ENCODE measurements at places on chromosomes 11 and 22.

DNA sequence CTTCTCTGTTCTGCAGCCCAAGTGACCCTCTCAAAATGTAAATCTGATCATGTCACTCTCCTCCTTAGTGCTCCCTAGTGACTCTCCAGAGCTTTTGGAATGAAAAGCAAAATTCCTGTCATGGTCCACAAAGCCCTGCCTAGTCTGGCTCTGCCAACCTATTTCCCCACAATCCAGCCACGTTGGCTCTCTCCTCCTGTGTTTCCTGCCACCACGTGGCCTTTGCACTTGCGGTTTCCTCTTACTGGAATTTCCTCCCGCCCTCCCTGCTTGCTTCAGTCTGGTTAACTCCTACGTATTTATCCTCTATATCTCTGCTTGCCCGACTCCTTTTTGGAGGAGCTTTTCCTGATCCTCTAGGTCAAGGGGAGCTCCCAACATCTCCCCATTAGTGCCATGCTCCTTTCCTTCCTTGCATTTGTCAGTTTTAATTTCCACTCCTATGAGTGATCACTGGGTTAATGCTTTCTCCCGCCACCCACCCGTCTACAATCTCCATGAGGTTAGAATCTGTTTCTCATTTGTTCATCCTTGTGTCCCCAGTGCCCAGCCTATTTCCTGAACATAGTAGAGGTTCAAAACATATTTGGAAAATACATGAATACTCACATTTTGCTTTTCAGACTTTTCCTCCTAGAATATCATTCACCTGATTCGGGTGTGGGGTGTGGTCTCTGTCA lies 11.5 kb downstream of the NNMT start:
- DNase-seq, result no peak

DNA sequence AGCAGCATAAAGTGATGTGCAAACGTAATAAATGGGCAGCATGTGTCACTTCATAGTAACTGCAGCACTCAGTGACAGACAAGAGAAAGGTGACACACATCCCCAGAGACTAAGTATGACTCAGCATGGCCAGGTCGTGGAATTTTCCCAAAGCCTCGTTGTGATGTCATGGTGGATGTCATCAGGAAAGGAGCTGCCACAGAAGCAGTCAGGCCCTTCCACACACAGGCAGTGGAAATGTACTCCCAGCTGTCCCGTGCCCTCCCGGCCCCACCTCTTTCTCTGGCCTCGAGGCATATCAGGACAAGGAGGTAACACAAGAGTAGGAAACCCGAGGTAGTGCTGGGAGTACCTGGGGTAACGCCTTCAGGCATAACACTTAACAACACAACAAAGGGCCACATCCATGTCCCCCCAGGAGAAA lies 8.1 kb downstream of the PC start:
- DNase-seq, result no peak

- no peak for DNase-seq
Observed at GRCh38 chr11:95486979-95487378, 256.0 kb upstream of the SESN3 start.

DNA sequence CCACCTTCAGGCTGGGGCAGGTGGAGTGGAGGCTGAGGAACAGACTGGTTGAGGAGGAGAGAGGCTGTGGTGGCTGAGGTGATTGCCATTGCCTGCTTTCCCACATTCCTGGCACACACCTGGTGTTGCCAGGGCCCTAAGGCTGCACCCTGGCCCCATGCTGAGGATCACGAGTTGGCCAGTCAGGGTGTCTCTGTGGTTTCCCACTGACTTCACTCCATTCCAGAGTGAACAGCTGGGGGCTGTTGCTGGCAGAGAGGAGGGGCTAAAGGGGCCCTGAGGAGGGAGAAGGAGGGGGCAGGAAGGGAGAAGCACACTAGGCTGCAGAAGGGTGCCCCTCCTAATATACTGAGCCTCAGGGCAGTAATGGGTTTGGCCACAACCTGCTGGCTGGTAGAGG lies 1.8 kb downstream of the TMEM86A start:
- no peak for DNase-seq

GRCh38 chr22:41350087-41350486 lies 31.7 kb upstream of the TEF start:
- no peak for DNase-seq

DNA sequence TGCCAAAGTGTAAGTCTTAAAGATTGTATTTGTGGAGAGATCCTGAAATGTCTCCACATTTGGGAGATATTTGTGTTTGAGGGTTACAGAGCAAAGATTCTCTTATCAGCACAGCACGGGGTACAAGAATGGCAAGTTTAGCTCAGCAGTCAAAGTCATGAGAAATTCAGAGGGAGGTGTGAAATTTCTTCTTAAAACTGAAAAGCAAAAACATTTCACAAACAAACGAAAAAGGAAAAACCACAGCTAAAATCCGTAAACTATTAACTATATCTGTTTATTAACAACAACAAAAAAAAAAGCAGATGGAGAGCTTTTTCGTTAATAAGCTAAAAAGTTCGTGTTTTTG lies 40.9 kb upstream of the ETS1 start:
- no peak for DNase-seq

DNA sequence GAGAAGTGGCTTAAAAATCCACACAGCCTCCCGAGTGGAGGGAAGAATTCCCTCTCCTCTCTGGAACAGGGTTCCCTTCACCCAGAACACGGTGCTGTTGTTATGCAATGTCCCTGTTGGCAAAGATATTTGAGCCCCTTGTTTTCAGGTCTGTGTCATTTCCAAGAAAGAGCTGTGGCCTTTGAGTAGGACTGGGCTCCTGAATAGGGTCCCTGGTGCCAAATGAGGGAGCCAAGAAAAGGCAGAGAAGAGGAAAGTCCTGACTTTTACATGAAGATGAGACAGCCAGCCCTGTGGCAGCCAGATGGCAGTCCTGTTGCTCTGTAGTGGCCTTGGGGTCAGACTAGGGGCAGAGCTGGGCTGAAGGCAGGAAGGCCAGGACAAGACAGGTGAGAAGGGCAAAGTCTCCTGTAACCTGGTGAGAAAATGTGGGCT lies 51.2 kb upstream of the ELF5 start:
- DNase-seq, result no peak

GRCh38 chr11:47592251-47592650 lies 2.0 kb downstream of the C1QTNF4 start:
- no peak for DNase-seq

DNA sequence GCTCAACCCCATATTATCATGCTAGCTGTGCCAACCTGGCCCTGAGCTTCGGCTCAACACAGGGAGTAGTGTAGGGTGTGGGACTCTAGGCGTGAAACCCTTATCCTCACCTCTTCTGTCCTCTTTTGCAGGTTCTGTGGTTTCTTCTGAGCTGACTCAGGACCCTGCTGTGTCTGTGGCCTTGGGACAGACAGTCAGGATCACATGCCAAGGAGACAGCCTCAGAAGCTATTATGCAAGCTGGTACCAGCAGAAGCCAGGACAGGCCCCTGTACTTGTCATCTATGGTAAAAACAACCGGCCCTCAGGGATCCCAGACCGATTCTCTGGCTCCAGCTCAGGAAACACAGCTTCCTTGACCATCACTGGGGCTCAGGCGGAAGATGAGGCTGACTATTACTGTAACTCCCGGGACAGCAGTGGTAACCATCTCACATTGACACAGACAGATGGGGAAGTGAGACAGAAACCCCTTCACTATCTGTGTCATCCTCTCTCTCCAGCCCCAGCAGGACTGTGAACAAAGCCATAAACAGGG lies 76.4 kb downstream of the GGTLC2 start:
- no peak for DNase-seq

GRCh38 chr11:83611600-83611999 lies 325.4 kb upstream of the CCDC90B start:
- no peak for DNase-seq

DNA sequence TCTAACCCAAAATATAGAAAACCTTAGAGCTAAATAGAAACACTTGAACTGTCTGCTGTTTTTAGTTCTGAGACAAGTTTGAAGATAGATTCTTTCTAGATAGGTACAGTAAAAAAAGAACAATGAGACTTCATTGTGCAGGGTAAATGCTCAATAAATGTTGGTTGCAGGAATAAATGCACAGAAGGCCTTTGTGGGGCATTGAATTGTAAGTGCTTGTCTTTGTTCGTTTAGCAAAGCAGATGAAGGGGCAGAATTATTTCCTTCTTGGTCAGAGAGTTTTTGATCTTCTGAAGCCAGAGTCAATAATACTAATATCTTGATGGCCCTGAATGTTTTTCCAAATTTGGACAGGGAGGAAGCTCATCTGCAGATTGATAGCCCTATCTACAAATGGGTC lies 340.4 kb downstream of the OPCML start:
- no peak for DNase-seq

- DNase-seq, result no peak
Observed at GRCh38 chr11:34614344-34615104, 6.4 kb upstream of the EHF start.

DNA sequence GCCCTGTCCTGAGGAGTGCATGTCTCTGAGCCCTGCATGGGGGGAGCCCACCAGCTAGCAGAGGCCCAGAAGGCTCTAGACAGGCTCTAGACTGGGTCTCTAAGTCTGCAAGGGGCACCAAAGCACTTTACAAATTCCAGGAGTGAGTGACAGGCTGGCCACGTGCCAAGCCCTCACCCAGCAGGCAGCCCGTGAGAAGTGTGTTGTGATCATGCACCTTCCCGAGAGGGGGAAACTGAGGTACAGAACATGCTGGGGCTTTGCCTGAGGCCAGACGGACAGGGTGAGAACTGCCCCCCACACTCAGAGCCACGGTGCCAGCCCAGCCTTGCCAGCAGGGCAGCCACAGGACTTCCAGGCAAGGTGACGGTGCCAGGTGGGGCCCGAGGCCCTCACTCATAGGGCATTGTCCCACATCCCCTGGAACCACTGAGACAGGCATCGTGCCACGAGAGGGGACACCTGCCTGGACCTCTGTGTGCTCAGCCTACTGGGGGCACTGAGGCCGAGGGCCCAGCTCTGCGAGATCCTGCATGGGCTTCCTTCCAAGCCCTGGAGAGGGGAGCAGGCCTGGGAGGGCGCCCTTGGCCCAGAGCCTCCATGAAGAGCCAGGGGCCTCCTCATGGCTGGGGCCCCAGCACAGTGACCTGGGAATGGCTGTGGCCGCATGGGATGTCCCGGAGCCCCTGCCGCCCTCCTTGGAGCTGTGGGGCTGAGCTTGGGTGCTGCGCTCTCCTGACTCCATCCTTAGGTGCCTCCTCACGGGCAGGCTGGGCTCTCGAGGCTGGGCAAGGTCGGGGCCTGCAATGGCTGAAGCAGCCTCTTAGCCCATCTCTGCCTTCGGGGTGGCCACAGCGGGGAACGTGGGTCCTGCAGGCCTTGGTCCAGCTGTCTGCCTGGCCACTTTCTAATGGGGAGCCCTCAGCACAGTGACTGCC lies 121.5 kb downstream of the KCNQ1OT1 start:
- no peak for DNase-seq

GRCh38 chr11:107271425-107271824 lies 186.2 kb downstream of the CWF19L2 start:
- no peak for DNase-seq

DNA sequence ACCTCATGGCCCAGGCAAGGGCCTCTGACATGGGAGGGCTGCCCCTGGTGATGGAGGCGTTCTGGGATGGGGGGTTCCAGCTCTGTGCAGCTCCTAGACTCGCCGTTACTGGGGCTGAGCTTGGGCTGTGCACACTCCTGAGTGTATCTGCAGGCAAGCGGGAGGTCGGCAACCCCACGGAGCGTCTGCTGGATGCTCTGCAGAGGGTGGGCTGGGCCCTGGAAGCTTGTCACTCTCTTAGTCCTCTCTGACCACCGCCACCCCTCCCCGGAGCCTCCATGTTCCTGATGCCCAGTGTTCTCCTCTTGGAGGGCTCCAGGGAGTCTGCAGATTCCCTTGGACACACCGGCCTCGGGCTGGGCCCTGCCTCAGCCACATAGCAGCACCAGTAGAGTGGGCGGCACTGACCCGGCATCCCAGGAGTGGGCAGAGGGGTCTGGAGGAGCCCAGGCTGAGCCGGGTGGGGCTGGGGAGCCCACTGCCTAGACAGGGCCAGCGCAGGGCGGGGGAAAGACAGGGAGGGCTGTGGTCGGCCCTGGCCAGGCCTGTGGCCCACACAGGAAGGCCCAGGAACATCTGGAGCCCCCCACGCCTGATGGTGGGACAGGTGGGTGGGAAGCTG lies 20.6 kb upstream of the MUC5B start:
- DNase-seq, result no peak

Data from iPS DF 6.9 (cell line).